ENCODE measurements at places on chromosomes 12 and 14.
A peak's percentile ranks its signal among the peaks of the same experiment; 100 is the strongest.

GRCh38 chr12:53190108-53190729, 9.5 kb upstream of the CSAD start:
- DNase-seq = no peak

DNA sequence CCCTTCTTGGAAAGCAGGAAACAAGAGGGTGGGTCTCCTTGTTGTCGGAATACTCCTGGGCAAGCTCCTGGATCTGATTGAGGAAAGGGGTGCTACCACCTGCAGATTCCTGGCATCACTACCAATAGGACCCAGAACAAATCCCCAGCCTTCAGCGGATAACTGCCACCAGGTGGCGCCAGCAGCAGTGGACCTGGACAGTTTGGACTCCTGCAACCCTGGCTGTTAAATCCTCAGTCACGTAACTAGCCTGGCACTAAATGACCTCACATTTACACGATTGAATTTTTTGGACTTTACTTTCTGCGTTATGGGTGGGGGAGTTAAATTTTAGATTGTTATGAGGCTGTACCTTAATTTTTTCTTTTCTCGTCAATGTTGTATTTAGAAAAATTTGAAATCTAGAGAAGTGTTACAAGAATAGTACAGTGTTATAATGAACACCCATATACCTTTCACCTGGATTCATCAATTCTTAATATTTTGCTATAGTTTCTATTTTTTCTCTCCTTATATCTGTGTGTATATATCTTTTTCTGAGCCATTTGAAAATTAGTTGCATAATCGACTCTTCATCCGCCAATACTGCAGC, 95.6 kb downstream of the GAS2L3 start:
- peak; percentile 10 for DNase-seq

GRCh38 chr12:54019091-54019811, 9.0 kb upstream of the HOXC6 start:
- no peak for DNase-seq

- DNase-seq = no peak
Measured at GRCh38 chr12:83613586-83614110, 926.9 kb downstream of the TMTC2 start.

GRCh38 chr12:14961466-14962152, at the start of gene ARHGDIB:
Gene ARHGDIB, minus strand, starts transcription at chr12:14961601. Its CDS starts 10,889 bp downstream, at chr12:14950712.
- DNase-seq = no peak

GRCh38 chr12:122860040-122860853, 25.0 kb downstream of the HIP1R start:
- peak; percentile 50 for DNase-seq

- no peak for DNase-seq
Measured at GRCh38 chr14:55094292-55095157, 34.5 kb upstream of the LGALS3 start.

DNA sequence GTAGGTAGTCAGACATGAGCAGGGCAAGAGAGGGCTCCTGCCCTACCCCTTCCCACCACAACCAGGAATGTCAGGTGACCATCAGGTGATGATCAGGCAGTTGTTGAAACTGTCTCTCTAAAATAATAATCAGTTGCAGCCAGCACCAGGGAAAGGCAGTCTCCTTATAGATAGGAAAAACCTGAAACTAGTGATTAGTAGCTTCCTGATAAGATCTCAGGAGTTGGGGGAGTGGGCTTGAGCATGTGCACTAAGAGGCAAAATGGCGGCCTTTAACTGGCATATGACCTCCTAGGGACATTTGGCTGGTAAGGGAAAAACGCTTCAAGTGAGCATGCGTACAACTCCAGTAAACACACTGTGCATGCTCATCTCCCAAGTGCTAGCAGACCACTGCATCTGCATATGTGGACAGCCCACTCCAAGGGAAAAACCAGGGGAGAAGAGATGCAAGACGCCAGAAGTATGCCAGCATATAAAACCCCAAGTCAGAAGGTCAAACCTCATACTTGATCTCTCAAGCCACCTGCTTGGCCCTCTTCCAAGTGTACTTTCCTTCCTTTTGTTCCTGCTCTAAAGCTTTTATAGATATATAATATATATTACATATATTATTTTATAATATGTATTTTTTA, 37.1 kb downstream of the TGFB3 start:
- DNase-seq = no peak

- no peak for DNase-seq
Measured at GRCh38 chr14:31590206-31590605, 29.0 kb downstream of the NUBPL start.

DNA sequence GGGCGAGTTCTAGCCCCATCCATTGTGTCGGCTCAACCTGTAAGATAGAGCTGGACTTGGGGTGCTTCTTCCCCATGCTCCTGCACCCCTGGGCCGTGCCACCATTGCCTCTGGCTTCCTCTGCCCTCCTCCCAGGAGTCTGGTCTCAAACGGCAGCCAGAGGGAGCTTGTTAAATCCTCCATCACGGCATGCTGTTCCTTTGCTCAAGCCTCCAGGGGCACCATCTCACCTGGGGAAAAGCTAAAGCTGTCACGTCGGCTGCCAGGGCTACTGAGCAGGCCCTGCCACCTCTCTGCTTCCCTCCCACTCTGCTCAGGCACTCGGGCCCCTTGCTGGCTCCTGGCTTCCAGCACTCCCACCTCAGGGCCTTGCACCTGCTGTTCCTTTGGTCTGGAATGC, 140.4 kb downstream of the RBM19 start:
- no peak for DNase-seq

GRCh38 chr12:93571925-93572711, at the start of gene SOCS2:
Gene SOCS2, plus strand, starts transcription at chr12:93572675. Its CDS starts 223 bp downstream, at chr12:93572898.
- no peak for DNase-seq

GRCh38 chr12:6838854-6839253, 1.9 kb upstream of the GNB3 start:
- DNase-seq = no peak

GRCh38 chr14:56590535-56590960, 10.9 kb downstream of the TMEM260 start:
- no peak for DNase-seq

DNA sequence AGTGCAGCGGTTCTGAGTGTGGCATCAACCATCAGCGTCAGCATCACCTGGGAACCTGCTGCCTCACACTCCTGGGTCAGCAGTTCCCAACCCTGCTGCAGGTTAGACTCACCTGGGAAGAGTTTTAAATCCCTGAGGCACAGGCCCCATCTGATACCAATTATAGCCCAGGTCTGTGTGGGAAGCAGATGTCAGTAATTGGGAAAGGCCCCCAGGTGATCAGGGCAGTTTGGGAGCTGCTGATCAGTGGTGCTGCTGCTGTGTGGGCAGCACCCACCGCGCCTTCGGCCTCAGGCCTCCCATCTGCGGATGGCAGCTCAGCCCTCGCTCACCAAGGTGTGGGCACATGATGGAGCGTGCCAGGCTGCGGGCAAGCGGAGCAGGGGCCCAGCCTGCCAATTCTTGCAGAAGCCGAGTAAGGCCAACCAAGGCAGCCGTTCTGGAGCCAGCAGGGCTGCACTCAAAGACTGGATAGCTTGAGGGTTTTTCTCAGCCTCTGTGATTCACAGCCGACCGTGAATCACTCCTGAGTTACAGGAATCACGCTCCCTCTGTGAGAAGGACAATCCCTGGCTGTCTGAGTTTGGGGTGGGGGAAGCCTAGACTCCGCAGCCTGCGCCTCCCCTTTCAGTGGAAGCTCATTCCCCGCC, 155.6 kb upstream of the SFSWAP start:
- no peak for DNase-seq

DNA sequence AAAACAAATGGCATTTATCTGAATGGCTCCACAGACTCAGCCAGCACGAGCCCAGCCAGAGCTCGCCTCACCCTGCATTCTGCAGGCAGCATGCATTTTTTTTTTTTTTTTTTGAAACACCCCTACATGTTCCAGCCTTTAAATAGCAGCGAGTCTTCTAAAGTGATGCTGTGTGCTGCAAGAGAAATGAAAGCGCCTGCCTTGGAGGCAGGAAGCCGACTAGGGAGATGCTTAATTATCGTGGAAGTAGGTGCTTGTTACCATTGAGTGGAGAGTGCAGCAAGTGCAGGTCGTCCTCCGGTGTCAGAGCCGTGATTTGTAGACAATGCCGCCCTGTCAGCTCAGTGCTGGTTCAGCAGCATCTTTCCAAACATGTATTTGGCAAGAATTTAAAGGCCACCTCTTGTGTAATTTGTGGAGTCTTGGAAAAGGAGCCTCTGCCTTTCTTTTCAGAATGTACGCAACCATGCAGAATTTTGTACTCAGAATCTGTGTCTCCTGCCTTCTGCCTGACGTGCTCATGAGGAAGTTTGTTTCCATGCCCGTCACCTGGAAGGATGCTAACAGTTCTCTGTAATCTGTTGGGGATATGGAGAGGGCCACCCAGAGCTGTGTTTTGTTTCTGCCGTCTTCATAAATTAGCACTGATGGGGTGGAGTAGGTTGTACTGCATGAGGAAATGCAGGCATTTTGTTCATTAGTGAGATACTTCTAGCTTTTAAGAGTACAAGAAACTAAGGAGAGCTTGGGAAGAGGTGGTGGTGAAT, 345.9 kb upstream of the RGS6 start:
- DNase-seq = no peak

DNA sequence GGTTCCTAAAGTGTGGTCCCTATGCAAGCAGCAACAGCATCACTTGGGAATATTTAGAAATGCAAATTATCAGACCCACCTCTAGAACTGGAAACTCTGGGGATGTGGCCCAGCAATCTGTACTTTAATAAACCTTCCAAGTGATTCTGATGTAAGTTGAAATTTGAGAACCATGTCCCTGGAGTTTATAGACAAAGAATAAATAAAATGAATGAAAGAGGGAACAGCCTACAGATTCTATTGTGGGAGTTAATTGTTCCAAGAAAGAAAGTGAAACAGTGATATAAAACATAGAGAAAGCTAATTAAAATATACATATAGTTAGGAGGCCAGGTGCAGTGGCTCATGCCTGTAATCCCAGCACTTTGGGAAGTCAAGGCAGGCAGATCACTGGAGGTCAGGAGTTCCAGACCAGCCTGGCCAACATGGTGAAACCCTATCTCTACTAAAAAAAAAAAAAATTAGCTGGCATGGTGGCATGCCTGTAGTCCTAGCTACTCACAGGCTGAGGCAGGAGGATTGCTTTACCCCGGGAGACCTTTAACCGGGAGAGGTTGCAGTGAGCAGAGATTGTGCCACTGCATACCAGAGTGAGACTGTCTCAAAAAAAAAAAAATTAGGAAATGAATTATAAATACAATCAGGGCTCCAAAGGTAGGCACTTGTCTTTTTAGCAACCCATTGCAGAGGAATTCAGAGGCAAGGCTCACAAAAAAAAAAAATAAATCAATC, 507.5 kb downstream of the NAV3 start:
- no peak for DNase-seq

- peak; percentile 17 for DNase-seq
Measured at GRCh38 chr14:79136071-79137044, 966.2 kb downstream of the NRXN3 start.

DNA sequence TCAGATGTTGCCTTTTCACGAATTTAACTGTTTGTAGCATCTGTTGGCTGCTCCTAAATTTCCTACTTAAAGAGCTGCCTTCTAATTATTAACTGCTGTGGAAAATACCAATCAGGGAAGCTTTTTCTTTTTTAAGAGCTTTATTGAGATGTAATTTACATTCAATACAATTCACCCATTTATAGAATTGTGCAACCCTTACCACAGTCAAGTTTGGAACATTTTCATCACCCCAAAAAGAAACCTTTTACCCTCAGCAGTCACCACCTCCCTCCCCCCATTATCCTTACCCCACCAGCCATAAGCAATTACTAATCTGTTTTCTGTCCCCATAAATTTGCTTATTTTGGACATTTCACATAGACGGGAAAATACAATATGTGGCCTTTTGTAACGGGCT, 1.4 kb downstream of the PCNX4 start:
- DNase-seq = no peak

- no peak for DNase-seq
Measured at GRCh38 chr14:21965042-21965441, 291.4 kb upstream of the OR4E1 start.

- DNase-seq = no peak
Measured at GRCh38 chr14:30356438-30357202, 202.3 kb upstream of the G2E3 start.

DNA sequence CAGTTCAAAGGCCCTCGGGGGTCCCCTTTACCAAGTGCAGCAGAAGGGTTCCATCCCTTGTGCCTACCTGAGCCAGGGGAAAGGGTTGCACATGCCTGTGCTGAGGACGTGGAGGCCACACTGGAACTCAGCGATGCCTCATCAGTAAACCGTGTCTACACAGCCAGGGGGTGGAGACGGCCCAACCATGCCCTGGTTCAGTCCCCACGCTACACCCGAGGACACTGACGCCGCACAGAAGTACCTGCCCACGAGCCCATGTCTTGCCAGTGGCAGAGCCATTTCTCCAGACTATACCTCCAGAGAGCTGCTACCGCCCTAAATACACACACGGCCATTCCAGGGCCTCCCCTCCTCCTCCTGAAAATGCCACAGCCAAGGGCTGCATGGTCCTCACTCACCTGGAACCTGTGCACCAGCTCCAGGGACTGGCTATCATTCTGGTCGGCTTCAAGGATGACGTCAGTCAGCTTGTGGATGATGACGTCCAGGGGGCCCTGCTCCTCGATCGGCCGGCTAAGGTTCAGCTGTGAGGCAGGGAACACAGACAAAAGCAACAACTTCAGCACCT, 93.4 kb downstream of the CHGA start:
- no peak for DNase-seq
